ENCODE measurements at places on chromosomes 7 and 10.

DNA sequence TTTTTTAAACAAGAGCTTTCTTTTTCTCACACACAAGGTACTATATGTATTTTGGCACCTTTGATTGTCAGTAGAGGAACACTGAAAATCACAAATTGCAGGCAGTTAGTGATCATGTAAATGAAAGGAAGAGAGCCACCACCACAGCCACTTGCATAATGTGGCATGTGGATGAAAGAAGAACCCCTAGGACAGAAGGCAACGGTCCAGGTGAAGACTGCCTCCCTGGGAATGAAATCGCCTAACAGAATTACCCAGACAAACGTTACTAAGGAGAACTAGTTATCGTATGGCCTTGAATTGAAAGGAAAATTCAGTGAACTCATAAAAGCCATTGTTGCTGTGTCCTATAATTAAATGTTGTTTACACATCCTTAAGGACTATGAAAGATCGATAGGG is 41.2 kb upstream of the PTPRZ1 start:
- no peak for DNase-seq

DNA sequence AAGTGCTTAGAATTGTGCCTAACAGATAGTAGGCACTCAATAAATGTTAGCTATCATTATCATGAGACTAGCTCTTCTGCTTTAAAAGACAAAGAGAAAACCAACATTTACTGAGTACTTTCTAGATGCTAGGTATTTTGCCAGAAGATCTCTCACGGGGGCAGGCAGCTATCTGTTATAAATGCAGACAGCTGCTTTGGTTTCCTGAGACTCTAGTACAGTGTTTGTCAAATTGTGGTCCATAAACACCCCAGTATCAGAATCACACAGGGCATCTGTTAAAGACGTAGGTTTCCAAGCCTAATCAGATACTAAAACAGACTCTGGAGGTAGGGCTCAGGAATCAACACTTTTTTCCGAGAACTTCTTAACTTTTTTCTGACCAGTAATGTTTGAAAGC is 13.9 kb downstream of the FAM133B start:
- DNase-seq = no peak

DNA sequence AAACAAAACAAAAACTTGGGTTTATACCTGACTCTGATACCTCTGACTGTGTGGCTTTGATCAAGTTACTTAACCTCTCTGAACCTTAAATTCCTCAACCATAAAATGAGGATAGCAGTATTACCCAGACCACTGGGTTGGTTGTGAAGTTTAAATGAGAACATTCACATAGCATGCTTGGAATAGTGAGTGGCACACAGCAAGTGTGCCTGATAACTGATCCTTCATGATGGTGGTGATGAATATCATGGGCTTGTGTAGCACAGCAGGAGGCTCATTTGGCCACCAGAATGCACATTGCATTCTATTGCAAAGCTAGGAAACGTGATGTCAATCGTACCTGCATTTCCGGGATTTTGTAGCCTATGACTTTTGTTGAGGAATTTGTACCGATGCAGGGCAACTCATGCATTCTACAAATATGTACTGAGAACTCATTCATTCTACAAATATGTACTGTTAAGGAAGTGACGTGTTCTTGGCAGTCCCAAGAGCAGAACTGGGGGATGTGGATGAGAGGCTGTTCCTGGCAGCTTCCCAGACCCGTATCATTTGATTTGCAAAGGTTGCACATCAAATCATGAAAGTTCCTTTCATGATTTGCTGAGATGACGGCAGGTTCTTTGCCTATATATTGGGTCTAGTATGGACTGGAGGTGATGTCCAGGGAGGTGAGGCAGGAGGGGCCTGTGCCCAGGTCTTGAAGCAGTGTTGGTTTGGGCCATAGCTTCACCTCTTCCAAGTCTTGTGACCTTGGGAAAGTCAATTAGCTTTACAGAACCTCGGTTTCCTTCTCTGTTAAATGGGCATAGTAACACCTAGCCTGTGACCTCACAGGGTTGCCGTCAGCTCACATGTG is 94.6 kb upstream of the SMNDC1 start:
- DNase-seq = no peak

DNA sequence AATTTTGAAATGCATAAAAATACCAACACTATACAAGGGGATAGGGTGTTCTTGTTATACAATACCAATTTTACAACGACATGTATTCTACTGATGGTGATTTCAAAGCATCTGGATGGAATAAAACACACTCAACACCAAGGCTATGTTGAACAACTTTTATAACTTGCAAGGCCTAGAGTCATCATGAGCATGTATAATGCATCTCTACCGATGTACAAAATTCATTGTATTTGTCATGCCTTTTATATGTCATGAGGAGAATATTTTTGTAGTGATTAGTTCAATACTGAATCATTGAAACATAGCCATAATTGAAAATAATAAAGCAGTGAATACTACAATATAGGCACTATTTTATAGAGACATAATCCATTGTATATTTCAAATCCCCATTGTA is 160.2 kb downstream of the ETV1 start:
- DNase-seq = no peak

GRCh38 chr10:66844176-66844942 is 81.5 kb upstream of the LRRTM3 start:
- DNase-seq = no peak

DNA sequence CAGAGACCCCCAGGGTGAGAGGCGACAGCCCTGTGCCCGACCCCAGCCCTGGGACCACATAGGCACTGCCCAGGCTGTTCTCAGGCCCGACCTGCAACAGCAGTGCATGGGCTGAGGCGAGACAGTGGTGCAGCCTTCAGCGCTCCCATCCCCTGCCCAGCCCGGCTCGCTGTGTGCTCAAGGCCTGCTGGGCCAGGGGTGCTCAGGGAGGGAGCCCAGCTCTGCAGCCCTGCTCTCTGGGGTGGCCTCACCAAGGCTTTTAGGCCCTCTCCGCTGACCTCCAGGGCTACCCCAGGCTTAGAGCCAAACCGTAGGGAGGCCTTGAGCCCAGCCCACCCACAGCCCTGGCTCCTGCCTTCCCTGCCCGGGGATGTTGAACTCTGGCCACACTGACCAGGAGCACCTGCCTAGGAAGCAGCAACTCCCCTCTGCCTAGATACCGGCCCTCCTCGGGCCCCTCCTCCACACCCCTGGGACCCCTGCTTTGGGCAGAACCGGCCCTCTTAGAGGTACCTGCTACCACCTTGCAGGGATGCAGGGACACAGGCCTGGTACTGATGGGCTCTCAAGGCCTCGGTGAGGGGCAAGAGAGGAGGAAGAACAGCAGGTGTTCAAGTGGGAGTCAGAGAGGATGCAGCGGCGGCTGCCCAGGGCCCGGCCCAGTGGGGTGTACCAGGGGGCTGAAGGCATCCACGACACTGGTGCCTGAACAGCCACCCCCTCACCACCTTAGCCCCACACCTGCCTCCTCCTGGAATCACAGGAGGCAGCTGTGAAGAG is 231.5 kb downstream of the ELFN1 start:
- DNase-seq = no peak

GRCh38 chr7:18558910-18559309 is 63.4 kb downstream of the HDAC9 start:
- DNase-seq = no peak

GRCh38 chr7:156386097-156386496 is 254.5 kb upstream of the RNF32 start:
- no peak for DNase-seq

- no peak for DNase-seq
These were observed 261.1 kb downstream of the GFRA1 start for GRCh38 chr10:116011929-116012328.

DNA sequence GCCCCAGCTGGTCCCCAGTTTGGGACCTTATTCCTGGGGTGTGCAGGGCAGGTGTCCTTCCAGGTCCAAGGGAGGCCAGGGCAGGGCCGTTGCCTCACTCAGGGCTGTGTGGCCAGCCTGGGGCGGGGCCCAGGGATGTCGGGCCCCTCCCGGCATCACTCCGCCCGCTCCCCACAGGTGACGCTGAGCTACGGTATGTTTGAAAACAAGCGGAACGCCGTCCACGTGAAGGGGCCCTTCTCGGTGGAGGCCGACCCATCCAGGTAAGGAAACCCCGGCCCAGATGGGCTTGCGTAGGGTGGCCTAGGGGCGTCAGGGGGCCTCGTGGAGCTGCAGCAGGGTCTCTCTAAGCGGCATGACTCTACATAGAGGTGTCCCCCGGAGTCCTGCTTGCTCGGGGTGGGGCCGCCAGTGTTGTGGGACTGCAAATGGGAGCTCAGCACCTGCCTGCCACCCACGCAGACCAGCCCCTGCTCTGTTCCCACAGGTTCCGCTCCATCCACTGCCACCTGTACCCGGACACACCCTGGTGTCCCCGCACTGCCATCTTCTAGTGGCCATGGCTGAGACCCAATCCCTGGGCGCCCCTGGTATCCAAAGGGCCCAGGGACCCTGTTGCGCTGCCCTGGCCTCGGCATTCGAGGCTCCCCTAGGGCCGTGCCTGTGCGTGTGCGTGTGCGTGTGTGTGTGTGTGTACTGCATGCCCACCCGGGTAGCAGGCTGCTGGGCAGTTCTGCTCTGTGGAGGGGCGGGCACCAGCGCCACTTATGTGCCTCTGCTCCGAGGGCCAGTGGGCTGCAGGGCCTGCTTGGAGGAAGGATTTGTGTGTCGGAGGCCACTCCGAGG is 7.3 kb downstream of the LFNG start:
- no peak for DNase-seq

Data from activated T-helper 1 cell treated with anti-CD3 and anti-CD28 coated beads, Interleukin-2, amount 50 U/mL, for 16 hours (primary cell).